ENCODE measurements at places on chromosomes 1 and 21.

DNA sequence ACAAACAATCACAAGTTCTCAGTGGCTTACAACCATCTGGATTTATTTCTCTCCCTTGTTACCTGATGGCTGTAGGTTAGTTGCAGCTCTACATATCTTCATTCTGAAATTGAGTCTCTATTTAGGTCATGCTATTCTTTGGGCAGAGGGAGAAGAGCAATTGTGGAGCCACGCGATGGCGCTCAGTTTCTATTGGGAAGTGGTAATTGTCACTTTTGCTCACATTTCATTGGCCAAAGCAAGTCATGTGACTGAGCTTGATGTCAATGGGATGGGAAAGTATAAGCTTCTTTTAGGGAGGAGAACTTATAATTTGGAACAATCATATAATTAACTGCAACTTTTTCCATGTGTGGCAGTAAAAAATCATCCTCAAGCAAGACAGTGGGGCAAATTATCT lies 166.5 kb downstream of the LMO4 start:
- no peak for DNase-seq

DNA sequence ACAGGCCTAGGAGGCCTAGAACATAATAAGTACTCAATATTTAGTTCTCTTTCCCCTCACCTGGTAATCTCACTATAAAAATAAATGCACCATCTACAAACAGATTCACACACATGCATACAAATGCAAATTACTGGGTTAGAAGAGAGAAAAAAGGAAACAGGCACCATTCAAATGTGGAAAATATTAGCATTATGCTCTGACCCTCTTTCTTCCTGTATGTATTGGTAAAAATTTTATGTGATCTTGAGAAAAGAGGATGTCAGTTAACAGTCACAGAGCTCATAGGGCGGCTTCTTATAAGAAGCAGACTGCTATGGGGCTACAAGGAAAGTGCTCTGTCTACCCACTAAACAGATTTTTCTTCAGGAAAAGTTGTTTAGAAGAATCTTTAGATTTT lies 565.4 kb downstream of the LMO4 start:
- no peak for DNase-seq

GRCh38 chr1:3556336-3556735 lies 55.0 kb downstream of the MEGF6 start:
- peak; percentile 18 for DNase-seq

GRCh38 chr1:6134741-6135510 lies 45.2 kb downstream of the CHD5 start:
- DNase-seq: no peak

DNA sequence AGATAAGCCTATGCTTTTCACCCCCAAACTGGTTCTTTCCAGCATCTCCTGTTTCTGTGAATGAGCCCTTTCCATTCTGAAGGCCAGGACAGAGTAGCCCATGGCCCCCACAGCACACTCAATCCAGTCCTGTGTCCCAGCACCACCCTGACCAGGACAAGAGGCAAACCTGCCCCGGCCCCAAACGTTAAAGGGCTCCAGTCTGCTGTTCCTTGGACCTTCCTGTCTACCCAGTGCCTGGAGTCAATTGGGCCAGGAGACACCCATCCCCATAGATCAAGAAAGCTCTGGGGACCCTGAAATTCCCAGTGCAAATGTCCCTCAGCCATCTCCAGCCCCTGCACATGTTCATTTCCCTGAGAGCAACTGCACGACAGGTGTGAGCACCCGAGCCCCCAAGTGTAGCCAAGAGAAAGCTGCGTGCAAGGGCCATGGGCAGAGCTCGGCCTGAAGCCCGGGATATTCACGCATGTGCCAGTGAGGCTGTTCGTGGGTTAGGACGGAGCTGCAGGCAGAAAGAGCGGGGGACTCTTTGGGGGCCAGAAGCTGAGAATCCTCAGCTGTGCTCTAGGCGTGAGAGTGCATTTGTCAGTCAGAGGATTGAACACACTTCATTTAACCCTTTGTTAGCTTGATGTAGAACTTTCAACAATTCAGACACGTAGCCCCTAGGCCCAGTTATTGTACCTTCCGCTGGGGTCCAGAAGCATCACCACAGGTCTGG lies 4.2 kb upstream of the RIPK4 start:
- DNase-seq: no peak

DNA sequence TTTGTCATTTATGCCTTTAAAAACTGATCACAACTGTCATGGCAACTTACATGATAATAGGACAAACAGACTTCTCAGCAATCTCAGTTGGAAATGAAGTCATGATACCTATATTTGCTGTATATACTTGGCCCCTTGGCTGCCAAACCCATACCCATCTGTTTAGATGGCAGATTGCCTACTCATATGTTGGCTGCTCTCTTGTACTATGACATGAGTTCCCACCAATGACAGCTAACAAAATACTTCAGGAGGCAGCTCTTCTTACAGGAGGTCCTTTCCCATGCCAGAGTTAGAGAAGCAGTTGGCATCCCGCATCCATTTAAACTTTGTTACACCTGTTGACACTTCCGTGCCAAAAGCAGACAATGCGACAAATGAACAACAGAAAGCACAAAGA lies 603.1 kb upstream of the ADGRL2 start:
- DNase-seq: no peak

GRCh38 chr1:155678027-155678426 lies 10.5 kb downstream of the YY1AP1 start:
- no peak for DNase-seq

DNA sequence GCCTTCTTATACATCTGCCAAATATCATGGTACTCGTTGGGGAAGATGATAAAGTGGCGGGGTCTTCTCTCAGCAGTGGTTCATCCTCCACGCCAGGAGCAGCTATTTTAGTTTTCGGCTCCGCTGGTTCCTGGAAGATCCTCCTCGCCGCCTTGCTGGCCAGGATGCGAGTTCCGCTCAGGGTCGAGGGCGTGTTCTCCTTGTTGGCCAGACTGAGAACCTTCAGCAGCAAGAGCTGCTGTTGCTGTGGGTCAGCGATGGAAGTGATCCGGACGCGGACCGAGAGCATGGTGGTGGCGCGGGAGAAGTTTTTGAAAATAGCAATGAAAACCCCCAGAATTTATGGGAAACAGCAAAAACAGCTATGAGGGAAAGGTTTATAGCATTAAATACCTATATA lies 11.4 kb upstream of the CFAP126 start:
- DNase-seq: peak; percentile 26

DNA sequence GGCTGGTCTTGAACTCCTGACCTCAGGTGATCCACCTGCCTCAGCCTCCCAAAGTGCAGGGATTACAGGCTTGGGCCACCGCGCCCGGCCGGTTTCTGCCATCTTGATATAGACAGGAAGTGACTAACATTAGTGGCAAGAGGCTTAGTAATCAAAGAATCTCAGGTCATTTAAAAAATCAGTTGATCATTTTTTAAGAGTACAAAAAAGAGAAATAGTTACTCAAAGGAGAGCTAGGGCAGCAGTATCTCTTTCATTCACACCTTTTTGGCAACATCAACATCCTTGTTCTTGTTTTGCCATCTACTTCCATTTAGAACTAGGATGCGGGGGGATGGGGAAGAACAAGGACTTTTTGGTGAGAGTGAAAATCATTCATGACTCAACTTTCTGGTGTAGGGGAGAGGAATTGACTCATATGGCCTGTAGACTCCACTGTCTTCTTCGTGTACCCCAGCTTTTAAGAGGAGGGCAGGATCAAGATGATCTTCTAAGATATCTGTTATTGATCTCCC lies 8.8 kb downstream of the FCRLB start:
- no peak for DNase-seq

DNA sequence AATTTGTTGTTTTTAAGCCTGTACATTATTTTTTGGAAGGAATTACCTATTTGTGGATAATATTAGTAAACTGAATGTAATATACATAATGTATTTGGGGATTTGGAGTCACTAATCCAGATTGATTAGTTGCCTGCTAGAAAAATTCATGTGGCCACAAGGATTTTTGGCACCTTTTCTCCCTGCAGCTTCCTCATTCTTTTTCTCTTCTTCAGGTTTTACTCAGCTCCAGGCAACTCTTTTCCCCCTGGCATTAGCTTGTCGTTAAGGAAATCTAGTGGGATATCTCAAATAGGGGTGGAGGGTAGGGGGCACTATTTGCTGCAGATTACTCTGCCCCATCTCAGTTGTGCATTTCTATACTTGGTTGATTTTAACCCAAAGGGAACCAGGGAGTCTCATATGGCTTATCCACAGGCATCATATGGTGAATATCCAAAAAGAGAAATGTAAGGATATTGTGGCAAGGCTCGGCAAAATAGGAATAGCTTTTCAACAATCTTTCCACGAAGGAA lies 203.1 kb downstream of the NFIA start:
- no peak for DNase-seq

GRCh38 chr1:35406103-35406502 lies 137.6 kb downstream of the ZMYM4 start:
- DNase-seq: no peak

DNA sequence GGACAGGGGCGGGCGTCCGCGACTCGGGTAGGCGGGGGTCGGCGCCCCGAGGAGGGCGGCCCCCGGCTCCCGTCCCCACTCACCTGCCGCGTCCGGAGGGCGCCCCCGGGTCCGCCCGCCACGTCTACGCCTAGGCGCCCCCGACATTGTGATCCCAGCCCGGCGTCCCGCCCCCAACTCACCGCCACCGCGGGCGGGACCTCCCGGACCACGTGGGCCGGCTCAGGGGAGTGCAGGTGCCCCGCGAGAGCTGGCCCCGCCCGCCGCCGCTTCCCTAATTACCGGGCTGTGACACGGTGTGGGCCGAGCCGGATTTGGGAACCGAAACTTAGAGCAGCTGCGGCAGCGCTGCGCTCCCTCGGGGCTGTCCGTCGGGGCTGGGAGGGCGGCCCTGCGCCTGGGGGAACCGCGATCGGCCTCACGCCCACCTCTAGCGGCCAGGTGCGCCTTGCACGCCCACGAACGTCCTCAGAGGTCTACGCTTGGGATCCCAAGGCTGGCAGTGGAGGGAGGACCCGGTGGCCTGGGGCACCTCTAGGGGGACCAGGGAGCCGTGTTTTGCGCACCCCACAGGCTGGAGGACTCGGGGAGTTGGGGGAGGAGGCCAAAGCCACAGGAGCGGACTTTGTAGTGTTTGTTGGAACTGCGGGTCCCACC lies 521 bp upstream of the NADK start:
- DNase-seq: peak; percentile 89

DNA sequence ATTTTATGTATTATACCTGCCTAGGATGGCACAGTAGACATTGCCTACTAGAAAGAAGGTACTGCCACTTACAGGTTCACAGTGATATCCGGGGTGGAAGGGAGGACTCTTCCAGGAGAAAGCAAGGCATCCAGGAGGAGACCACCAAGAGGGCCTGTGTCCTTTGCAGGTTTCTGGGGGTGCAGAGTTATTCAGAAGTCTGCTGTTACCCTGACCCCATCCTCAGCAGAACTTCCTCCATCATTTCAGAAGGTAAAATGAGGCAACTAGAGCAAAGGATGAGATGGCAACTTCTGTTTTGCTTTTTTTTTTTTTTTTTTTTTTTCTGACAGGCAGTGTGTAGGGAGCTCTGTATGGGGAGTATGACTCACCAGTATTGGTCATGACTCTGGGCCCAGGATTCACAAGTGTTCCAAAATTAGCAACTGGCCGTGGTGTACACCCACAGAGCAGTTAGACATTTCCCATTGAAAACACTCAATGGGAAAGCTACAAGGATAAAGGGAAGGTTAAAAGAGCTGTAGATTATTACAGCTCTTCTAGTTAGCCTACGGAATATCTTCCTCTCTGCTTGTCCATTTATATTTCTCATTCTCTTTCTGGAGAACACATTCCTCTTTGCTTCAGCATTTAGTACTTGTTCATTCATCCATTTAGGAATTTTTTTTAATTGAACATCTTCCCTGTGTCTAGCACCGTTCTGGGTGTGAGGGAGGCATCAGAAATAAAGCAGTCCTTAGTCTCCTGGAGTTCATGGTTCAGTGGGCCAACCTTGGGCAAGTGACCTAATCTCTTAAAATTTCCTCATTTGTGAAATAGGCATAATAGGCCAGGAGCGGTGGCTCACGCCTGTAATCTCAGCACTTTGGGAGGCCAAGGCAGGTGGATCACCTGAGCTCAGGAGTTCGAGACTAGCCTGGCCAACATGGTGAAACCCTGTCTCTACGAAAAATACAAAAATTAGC lies 50.5 kb upstream of the PPP2R5A start:
- DNase-seq: no peak

DNA sequence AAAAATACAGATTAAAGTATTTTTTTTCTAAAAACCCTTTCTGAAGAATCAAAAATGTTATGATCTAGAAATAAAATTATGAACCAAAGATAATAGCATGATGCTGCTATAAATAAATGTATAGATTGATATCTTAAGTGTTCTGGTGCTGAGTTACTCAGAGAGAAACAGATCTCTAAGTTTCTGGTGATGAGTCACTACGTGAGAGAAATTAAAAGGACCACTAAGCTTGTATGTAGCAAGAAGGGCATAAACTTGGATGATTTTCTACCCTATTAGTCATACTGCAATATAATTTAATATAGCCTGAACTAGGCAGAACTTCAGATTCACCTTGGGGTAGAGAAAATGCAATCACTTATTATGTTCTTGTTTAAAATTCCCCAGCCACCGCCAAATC lies 514.8 kb downstream of the AMY1C start:
- DNase-seq: no peak

GRCh38 chr1:13921190-13921589 lies 221.2 kb downstream of the PRDM2 start:
- no peak for DNase-seq

DNA sequence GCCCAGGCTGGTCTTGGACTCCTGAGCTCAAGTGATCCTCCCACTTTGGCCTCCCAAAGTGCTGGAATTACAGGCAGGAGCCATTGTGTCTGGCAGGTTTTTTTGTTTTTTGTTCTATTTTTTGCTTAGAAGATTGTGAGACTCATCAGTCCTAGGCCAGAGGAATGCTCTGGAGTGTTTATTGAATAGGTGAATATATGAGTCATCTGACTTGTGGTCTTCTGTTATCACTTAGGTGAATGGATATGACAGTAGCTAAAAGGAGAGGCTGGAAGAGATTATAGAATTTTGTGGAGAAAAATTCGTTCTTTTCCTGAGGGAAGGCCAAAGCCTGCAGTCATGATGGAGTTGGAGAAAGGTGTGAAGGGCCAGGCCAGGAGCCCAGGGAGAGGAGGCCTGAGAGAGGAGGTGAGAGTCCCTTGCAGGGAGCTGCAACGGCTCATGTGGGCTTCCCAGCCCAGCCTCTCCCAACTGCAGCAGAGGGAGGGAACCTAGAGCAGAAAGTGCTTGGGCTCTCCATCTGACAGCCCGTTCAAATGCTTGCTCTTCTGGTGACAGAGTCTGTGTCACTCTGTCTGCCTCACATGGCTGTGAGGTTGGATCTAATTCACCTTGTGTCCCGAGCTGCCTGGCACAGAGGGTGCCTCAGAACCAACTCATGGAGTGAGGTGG lies 31.6 kb upstream of the ACOT11 start:
- no peak for DNase-seq
